ENCODE measurements at places on chromosomes 2 and 18.

DNA sequence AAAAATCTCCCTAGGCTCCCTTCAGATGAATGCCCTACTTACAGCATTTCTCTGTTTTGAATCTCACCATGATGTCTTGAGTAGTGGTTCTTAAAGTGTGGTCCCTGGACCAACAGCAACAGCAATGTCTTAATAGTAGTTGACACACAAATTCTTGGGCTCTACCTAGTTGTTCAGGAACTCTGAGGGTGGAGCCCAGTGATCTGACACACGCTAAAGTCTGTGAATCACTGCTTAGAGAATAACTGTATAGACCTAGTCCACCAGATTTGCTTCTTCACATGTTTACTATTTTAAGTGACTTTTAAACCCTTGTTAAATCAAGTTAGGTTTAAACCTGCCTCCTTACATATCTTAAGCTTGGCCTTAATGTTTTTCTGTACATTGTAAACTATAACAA, 47.6 kb upstream of the ARHGAP15 start:
- H3K4me1 ChIP-seq: peaks cover 24% of the 10 kb centered on the region
- DNase-seq: no peak
- no peak overlapping the region for H3K4me3 ChIP-seq
- no peak overlapping the region for H3K27ac ChIP-seq
- no peaks in the 10 kb centered on the region for H3K36me3 ChIP-seq
- H3K27me3 ChIP-seq: no peaks in the 10 kb centered on the region

GRCh38 chr2:134623796-134624195, 95.0 kb downstream of the TMEM163 start:
- peak overlapping the region; percentile 7 for H3K27ac ChIP-seq
- peaks cover 13% of the 10 kb centered on the region for H3K27me3 ChIP-seq
- peak; percentile 77 for DNase-seq
- peaks cover 2% of the 10 kb centered on the region for H3K36me3 ChIP-seq
- peaks cover 13% of the 10 kb centered on the region for H3K4me1 ChIP-seq
- H3K4me3 ChIP-seq: no peak overlapping the region

GRCh38 chr18:8800876-8801262, 95.5 kb downstream of the MTCL1 start:
- no peaks in the 10 kb centered on the region for H3K36me3 ChIP-seq
- DNase-seq: no peak
- no peaks in the 10 kb centered on the region for H3K27me3 ChIP-seq
- no peak overlapping the region for H3K4me3 ChIP-seq

- no peaks in the 10 kb centered on the region for H3K36me3 ChIP-seq
- H3K4me3 ChIP-seq: no peak overlapping the region
- no peaks in the 10 kb centered on the region for H3K4me1 ChIP-seq
- H3K27me3 ChIP-seq: peaks cover 2% of the 10 kb centered on the region
- H3K27ac ChIP-seq: no peak overlapping the region
These were observed 402.3 kb upstream of the GYPC start for GRCh38 chr2:126253669-126254068.

- no peaks in the 10 kb centered on the region for H3K4me1 ChIP-seq
- no peak for DNase-seq
- no peaks in the 10 kb centered on the region for H3K36me3 ChIP-seq
- no peak overlapping the region for H3K4me3 ChIP-seq
- H3K27ac ChIP-seq: no peak overlapping the region
- no peaks in the 10 kb centered on the region for H3K27me3 ChIP-seq
These were observed 687.9 kb upstream of the SETBP1 start for GRCh38 chr18:43992741-43993140.

- H3K27me3 ChIP-seq: peaks cover 3% of the 10 kb centered on the region
- no peaks in the 10 kb centered on the region for H3K36me3 ChIP-seq
- H3K27ac ChIP-seq: no peak overlapping the region
- DNase-seq: no peak
These were observed 41.6 kb downstream of the FER1L5 start for GRCh38 chr2:96683972-96684820.

- no peak for DNase-seq
- H3K27ac ChIP-seq: peak overlapping the region; percentile 53
- peaks cover 29% of the 10 kb centered on the region for H3K36me3 ChIP-seq
- no peaks in the 10 kb centered on the region for H3K27me3 ChIP-seq
These were observed 12.6 kb downstream of the RNF149 start for GRCh38 chr2:101295895-101296294.

DNA sequence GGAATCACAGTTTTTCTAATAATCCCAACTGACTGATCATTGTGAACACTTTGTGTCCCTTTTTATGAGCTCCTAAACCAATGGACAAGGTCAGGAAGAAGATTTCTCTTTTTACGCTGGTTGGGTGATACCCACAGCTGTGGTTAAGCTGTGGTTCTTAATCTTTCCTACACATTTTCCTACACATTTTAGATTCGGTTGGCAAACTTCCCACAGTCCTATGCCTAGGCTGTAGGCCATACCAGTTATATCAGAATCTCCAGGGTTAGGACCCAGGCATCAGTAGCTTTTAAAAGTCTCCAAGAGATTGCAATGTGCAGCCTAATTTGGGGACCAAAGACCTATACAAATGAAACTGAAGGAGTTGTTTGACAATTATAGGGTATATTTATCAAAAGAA, 203.0 kb downstream of the SP3 start:
- H3K4me3 ChIP-seq: no peak overlapping the region
- no peaks in the 10 kb centered on the region for H3K36me3 ChIP-seq
- H3K27ac ChIP-seq: no peak overlapping the region
- no peak for DNase-seq
- H3K27me3 ChIP-seq: peaks cover 7% of the 10 kb centered on the region

DNA sequence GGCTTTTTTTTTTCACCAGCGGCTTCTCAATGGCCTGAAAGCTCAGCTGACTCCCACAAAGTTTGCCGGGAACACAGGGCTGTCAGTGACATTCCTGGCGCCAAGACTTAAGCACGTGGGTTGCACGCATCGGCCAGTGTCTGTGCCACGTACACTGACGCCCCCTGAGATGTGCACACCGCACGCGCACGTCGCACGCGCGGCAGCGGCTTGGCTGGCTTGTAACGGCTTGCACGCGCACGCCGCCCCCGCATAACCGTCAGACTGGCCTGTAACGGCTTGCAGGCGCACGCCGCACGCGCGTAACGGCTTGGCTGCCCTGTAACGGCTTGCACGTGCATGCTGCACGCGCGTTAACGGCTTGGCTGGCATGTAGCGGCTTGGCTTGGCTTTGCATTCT, 63.2 kb downstream of the CCDC74A start:
- DNase-seq: no peak
- H3K36me3 ChIP-seq: no peaks in the 10 kb centered on the region
- no peak overlapping the region for H3K4me3 ChIP-seq

Data from activated CD8-positive, alpha-beta T cell treated with anti-CD3 and anti-CD28 coated beads for 36 hours (primary cell).